ENCODE measurements at places on chromosomes 12 and 14.

GRCh38 chr14:56087671-56088471, 30.3 kb upstream of the PELI2 start:
- H3K36me3 ChIP-seq: no peaks in the 10 kb centered on the region
- H3K27me3 ChIP-seq: no peaks in the 10 kb centered on the region
- H3K4me1 ChIP-seq: no peaks in the 10 kb centered on the region

DNA sequence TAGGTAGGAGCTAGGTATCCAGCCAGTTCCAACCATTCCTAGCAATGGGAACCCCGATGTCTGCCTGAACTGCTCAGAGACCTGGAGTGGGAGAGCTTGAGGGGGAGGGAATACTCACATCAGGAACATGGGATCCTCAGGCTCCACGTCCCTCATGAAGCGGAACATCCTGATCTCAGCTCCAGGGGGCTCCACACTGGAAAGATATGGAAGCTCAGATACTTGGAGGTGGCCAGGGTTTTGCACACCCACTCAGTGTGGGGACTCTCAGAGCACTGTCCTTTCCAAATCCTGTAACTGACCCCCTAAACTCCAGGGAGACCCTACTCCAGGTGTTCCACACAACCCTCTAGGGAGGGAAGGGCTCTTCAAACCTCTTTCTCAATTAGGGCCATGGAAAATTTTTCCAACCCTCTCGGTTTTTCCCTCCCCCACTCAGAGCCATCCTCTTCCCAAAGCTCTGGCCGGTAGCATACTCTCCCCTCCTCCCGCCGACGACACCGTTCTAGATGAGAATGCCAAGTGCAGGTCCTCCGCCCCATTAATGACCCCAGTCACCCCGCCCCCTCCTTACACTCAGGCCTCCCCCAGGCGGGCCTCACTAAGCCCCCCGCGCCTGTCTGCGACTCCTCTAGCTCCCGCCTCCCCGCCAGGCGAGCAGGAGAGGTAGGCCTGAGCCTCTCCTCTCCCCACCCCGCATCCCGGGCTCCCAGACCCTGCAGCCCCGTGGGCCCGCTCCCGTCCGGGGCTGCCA, 597 bp downstream of the MLF2 start:
- H3K36me3 ChIP-seq: peaks cover 46% of the 10 kb centered on the region
- H3K27me3 ChIP-seq: no peaks in the 10 kb centered on the region
- peak; percentile 60 for DNase-seq
- peak overlapping the region; percentile 77 for H3K27ac ChIP-seq

GRCh38 chr12:61554268-61555008, 705.8 kb upstream of the USP15 start:
- H3K27me3 ChIP-seq: no peaks in the 10 kb centered on the region
- H3K4me3 ChIP-seq: no peak overlapping the region
- H3K36me3 ChIP-seq: no peaks in the 10 kb centered on the region
- H3K27ac ChIP-seq: no peak overlapping the region
- no peak for DNase-seq

DNA sequence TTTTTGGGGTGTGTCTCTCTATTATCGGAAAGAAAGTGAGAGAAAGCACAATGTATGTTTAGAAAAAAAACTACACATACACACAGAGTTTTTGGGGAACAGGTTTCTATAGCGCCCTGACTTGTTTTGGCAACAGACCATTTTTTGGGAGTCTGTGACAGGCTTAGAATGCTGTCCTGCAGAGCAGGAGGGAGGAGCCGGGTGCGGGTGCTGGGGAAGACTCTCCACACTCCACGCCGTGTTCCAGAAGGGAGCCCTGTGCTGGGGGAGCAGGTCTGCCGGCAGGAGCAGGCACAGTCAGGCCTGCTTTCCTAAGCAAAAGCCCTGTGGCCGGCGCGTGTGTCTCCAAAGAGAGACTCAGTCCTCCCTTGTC, 26.5 kb downstream of the CD9 start:
- no peaks in the 10 kb centered on the region for H3K27me3 ChIP-seq
- H3K4me1 ChIP-seq: peaks cover 91% of the 10 kb centered on the region
- H3K27ac ChIP-seq: peak overlapping the region; percentile 90
- peaks cover 21% of the 10 kb centered on the region for H3K36me3 ChIP-seq

DNA sequence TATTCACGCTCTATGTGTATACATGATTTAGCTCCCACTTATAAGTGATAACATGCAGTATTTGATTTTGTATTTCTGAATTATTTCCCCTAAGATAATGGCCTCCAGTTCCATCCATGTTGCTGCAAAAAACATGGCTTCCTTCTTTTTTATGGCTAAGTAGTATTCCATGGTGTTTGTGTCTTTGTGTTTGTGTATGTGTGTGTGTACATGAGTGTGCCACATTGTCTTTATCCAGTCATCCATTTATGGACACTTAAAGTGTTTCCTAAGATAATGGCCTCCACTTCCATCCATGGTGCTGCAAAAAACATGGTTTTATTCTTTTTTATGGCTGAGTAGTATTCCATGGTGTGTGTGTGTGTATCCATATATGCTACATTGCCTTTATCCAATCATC, 25.1 kb downstream of the USP15 start:
- no peak for DNase-seq
- H3K4me3 ChIP-seq: no peak overlapping the region
- H3K4me1 ChIP-seq: peaks cover 20% of the 10 kb centered on the region
- no peak overlapping the region for H3K27ac ChIP-seq
- no peaks in the 10 kb centered on the region for H3K36me3 ChIP-seq

DNA sequence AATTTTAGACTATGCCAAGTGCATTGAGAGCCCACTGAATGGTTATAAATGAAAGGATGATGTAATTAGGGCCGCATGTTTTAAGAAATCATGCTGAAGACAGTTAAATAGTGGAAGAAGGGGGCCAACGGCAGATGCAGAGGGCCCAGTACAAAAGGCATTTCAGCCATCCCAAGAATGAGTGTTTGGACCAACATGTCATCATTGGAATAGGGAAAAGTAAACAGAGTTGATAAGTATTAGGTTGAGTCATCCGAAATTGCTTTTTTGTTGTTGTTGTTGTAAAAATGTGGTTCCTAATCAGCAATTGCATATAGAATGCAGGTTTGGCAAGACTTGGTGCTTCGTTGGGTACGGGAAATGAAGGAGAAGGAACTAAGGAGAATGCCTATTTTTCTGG, 29.5 kb downstream of the BMP4 start:
- H3K27me3 ChIP-seq: peaks cover 3% of the 10 kb centered on the region
- H3K36me3 ChIP-seq: no peaks in the 10 kb centered on the region
- H3K4me3 ChIP-seq: no peak overlapping the region
- no peak overlapping the region for H3K27ac ChIP-seq
- DNase-seq: no peak

- no peaks in the 10 kb centered on the region for H3K27me3 ChIP-seq
- no peaks in the 10 kb centered on the region for H3K36me3 ChIP-seq
- no peak for DNase-seq
- no peak overlapping the region for H3K27ac ChIP-seq
These were observed 122.7 kb downstream of the SINHCAF start for GRCh38 chr12:31203261-31203660.

DNA sequence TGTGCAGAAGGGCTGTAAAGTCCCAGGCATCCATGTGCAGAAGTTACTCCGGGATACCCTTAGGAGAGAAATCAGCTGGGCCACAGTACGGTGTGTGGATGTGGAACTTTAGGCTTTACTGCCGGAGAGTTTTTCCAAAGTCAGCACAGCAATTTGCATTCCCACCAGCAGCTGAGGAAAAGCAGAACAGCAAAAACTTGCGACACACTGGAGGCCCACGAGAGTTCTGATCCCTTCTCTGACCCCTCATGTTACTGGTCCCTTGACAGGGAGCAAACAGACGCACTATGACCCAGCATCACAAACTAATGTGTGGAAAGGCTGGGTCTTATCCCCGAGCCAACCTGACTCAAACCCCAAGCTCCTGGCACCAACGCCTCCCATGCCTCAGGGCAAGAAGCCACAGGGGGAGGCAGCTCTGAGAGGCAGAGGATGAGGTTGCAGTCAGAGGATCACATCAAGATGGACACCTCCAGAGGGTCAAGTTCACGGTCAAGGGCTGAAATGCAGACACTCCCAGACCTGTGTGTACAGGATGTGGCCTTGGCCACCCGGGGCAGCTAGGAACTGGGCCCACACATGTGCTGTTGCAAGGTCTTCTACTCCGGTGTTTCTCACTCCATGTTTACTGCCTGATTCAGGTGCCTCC, 38.6 kb downstream of the CCDC88C start:
- no peak for DNase-seq
- no peaks in the 10 kb centered on the region for H3K36me3 ChIP-seq
- no peak overlapping the region for H3K27ac ChIP-seq
- peaks cover 15% of the 10 kb centered on the region for H3K4me1 ChIP-seq
- H3K4me3 ChIP-seq: no peak overlapping the region

GRCh38 chr12:85085066-85085465, 48.9 kb downstream of the LRRIQ1 start:
- H3K36me3 ChIP-seq: no peaks in the 10 kb centered on the region
- no peaks in the 10 kb centered on the region for H3K4me1 ChIP-seq
- no peak overlapping the region for H3K4me3 ChIP-seq
- H3K27ac ChIP-seq: no peak overlapping the region
- no peak for DNase-seq

- DNase-seq: no peak
- no peaks in the 10 kb centered on the region for H3K36me3 ChIP-seq
- H3K4me3 ChIP-seq: no peak overlapping the region
- no peaks in the 10 kb centered on the region for H3K4me1 ChIP-seq
- no peak overlapping the region for H3K27ac ChIP-seq
- no peaks in the 10 kb centered on the region for H3K27me3 ChIP-seq
These were observed 190.1 kb downstream of the SLC41A2 start for GRCh38 chr12:104768033-104768432.

GRCh38 chr12:41190338-41190737, 2.2 kb downstream of the PDZRN4 start:
- no peak overlapping the region for H3K4me3 ChIP-seq
- H3K27ac ChIP-seq: no peak overlapping the region
- H3K36me3 ChIP-seq: no peaks in the 10 kb centered on the region
- peak; percentile 41 for DNase-seq
- H3K4me1 ChIP-seq: no peaks in the 10 kb centered on the region

DNA sequence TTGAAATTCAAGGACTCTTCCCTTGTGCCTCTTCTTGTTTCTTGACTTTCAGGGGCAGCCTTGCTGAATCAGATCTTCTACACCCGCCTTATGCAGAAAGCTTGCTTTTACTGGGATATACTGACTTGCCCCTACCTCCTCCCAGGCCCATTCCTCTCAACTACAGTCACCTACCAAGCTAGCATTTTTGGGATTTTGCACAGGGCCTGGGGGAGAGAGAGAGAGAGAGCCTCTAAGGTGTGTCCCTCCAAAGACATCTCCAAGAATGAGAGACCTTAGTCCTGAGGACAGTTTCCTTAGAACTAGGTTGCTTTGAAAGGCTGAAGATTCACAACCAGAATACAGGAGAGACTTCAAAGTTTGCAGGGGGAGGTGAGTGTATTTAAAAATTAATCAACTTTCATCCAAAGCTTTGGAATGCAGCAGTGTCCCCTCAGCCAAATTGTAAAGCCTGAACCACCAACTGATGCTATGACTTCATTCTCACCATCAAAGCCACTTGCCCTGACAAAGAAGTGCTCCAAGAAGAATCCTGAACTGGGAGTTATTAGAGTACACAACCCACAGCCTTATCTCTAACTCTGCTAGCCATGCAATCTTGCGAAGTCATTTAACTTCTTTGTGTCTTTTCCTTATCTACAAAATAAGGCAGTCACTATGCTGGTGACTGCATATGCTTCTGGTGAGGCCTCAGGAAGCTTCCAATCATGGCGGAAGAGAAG, 96.1 kb upstream of the EGLN3 start:
- H3K27ac ChIP-seq: no peak overlapping the region
- DNase-seq: no peak
- H3K36me3 ChIP-seq: no peaks in the 10 kb centered on the region
- no peaks in the 10 kb centered on the region for H3K4me1 ChIP-seq
- no peaks in the 10 kb centered on the region for H3K27me3 ChIP-seq

DNA sequence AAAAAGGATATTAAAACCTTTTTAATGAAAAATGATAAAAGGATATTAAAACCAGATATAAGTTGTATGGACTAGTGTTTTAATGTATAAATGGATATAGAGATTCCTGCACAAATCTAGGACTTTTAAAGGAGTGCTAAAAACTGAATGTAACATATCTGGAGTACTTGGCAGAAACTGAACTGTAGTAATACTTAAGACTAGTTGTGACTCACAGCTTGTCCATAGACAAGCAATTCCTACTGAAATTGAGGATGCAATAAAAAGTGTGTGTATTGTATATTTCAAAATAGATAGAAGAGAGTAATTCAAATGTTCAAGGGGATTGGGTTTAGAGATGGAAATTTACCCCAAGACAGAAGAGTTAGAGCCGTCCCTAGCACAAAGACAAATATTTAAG, 59.6 kb downstream of the FBXO33 start:
- peaks cover 19% of the 10 kb centered on the region for H3K4me1 ChIP-seq

- H3K4me1 ChIP-seq: no peaks in the 10 kb centered on the region
- no peaks in the 10 kb centered on the region for H3K27me3 ChIP-seq
- H3K36me3 ChIP-seq: no peaks in the 10 kb centered on the region
- no peak within 1 kb of the TSS for H3K4me3 ChIP-seq
These were observed at the start of gene ACRBP for GRCh38 chr12:6647083-6647604. Gene ACRBP (minus strand): TSS chr12:6647432. CDS start chr12:6647366, 66 bp downstream.

DNA sequence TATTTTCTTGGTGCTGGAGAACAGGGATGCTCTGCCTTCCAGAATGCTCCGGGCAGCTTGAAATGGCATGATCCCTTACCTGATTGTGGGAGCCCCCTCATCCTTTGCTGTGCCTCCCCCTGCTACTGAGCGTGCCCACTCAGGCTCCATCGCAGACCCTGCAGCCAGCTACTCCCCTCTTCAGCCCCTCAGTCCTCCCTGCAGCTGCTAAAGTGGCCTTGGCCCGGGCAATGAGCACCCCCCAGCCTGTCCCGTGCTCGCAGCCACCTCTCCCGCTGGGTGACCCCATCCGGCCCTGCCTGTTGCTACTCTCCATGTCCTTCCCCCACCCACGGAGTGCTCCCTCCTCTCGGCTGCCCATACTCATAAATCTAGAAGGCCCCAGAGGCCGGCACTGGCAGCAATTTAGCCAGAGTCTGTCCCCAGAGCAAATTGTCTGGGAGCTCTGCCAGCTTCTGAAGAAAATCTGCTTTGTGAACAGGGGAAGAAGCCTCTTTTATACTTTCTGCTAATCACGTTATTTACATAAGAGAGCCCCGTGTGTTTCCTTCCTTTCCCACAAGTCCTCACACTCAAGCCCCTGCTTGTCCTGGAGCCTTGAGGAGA, 143.7 kb upstream of the FRMD6 start:
- H3K27me3 ChIP-seq: no peaks in the 10 kb centered on the region
- peak; percentile 85 for DNase-seq
- H3K4me1 ChIP-seq: peaks cover 32% of the 10 kb centered on the region
- no peak overlapping the region for H3K4me3 ChIP-seq
- H3K27ac ChIP-seq: peak overlapping the region; percentile 66

Data from adrenal gland (tissue), 19 donors.